NT2/D1 (cell line): ENCODE measurements at places on chromosomes 3 and 15.

DNA sequence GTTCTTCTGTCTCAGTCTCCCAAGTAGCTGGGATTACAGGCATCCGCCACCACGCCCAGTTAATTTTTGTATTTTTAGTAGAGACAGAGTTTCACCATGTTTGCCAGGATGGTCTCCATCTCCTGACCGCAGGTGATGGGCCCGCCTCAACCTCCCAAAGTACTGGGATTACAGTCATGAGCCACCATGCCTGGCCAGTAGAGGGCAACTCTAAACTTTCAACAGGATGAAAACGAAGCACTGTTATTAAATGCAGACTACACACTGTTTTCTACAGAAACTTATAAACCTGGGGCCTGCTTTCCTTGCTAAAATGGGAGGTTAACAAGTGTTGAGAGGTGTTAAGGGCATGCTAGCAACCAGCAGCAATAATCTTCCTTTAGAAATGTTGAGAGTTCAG is 7.6 kb downstream of the ARPC4 start:
- DNase-seq, result no peak

GRCh38 chr3:99970198-99970597 is 144.1 kb downstream of the FILIP1L start:
- no peak for DNase-seq

GRCh38 chr3:136885357-136886213 is 23.6 kb downstream of the NCK1 start:
- DNase-seq, result no peak

DNA sequence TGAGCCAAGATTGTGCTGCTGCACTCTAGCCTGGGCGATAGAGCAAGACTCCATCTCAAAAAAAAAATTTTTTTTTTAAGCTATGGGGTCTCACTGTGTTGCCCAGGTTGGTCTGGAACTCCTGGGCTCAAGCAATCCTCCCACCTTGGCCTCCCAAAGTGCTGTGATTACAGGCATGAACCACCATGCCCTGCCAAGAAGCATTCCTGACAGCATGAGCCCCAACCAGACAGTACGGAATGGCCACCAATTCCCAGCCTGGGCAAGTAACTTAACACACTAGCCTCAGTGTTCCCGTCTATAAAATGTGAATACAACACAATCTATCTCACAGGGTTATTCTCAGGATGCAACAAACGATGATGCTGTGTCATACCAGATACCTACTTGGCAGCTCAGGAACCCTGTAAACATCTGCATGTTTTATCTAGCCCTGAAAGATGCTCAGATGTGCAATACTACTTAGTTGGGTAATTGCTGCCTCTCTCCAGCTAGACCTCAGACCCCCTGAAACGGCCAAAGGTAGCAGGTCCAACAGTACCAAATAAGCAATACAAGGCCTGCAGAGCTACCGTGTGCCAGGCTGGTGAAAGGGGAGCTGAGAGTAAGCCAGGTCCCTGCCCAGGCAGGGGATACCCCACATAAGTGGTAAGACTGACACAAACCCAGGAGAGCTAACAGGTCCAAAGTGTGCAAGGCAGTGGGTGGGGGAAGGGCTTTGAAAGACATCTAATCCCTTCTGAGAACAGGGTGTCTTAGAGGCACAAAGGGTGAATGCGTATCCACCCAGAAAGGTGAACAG is 1.9 kb downstream of the TKT start:
- DNase-seq, result no peak

- no peak for DNase-seq
Measured at GRCh38 chr3:147119989-147120388, 286.4 kb downstream of the ZIC4 start.

DNA sequence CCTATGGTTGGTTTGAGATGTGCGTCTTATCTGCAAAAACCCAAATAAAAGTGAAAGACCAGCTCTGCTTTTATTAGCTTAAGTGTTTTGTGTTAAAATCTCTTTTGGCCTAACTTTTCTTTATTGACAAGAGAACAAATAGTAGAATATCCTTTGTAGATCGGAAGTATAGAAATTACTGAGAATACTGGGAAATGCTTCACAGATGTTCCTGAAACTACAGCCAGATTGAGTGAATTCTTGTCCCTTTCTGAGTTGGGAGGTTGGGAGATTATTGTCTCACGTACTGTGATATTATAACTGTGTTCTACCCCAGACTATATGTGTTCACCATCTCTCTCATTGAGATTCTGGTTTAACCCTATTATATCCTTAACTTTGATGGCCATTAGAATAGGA is 21.7 kb downstream of the RAB8B start:
- no peak for DNase-seq

DNA sequence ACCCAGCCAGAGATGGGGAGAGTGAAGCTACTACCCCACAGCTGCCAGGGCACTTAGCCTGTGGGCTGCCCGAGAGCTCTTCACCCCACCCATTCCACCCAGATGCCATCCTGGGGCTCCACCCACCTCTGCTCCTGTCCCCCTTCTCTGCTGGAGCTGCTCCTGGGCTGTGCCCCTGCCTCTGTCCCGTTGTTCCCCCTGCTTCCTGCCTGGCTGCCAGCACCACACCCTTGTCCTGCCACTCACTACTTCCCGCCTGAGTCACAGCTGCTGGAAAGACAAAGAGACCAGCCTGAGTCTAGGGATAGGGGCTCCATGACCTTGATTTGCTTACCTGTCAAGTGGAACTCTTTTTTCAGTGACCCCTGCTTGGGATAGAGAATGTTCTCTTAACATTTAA is 12.4 kb downstream of the GNAI2 start:
- DNase-seq, result no peak

DNA sequence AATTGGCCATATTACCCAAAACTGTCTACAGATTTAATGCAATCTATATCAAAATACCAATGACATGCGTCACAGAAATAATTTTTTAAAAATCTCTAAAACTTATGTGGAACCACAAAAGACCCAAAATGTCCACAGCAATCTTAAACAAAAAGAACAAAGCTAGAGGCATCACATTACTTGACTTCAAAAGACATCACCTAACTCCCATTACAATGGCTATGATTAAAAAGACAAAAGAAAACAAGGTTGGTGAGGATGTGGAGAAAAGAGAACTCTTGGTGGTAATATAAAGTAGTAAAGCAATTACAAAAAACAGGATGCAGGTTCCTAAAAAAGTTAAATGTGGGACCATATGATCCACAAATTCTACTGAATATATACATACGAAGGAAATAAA is 187.6 kb upstream of the CNTN6 start:
- DNase-seq, result no peak

GRCh38 chr3:105195260-105195659 is 171.4 kb upstream of the ALCAM start:
- no peak for DNase-seq

DNA sequence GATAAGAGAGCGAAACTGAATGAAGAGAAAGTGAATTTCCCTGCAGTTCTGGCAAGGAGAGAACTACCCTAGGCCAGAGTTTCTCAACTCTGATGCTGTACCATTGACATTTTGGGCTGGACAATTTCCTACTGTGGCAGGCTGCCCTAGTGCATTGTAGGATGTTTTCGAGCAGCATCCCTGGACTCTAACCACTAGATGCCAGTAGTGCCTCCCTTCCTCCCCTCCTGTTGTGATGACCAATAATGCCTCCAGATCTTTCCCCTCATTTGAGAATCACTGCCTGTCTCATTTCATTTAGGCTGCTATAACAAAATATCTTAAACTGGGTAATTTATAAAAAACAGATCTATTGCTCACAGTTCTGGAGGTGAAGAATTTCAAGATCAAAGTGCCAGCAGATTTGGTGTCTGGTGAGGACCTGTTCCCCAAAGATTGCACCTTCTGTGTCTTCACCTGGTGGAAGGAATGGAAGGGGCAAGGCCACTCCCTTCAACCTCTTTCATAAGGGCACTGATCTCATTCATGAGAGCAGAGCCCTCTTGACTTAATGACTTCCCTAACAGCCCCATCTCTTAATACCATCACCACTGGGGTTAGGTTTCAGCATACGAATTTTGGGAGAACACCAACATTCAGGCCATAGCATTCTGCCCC is 188.9 kb upstream of the MEIS2 start:
- DNase-seq, result peak; percentile 22

DNA sequence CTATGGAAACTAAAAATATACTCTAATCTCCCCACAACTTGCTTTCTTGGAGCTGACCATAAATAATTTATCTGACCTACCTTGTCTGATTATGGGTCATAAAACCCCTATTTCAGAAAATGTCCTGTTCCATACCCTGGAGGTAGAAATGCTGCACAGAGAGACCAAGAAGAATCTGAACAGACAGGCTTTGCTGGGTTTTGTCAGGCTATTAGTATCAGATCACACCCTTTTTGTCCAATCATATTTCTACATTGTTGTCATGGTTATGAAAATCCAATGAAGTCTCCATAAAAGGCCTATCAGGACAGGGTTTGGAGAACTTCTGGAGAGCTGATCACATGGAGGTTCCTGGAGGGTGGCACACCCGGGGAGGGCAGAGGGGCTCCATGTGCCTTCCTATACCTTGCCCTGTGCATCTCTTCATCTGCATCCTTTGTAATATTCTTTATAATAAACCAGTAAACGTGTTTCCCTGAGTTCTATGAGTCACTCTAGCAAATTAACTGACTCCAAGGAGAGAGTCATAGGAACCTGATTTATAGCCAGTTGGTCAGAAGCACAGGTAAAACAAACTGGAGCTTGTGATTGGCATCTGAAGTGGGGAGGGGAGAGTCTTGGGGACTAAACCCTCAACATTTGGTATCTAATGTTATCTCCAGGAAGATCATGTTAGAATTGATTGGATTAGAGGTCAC is 58.1 kb downstream of the NGLY1 start:
- no peak for DNase-seq

- DNase-seq, result no peak
Measured at GRCh38 chr3:15647611-15648167, 46.1 kb downstream of the BTD start.

DNA sequence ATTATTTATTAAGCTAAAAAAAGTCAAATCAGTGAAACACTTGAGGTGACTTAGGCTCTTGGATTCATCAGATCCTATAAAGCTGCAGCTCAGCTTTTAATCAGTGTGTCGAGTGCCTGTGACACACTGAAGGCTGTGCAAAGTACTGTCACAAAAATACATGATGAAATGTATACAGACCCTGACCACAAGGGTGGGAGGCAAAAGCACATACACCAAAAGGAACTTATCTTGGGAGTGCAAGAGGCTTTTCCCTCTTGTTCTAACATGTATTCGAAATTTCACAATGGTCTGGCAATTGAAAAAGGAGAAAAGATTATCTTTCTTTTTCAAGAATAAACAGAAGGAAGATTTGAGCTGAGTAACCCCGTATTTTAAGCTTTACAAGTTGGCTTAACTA is 35.9 kb downstream of the VGLL4 start:
- DNase-seq, result no peak

GRCh38 chr3:32316319-32316718 is 75.3 kb upstream of the CMTM7 start:
- no peak for DNase-seq

GRCh38 chr3:46252980-46253379 is 10.7 kb downstream of the CCR3 start:
- no peak for DNase-seq

GRCh38 chr3:177441813-177442646 is 244.7 kb upstream of the TBL1XR1 start:
- DNase-seq, result no peak

DNA sequence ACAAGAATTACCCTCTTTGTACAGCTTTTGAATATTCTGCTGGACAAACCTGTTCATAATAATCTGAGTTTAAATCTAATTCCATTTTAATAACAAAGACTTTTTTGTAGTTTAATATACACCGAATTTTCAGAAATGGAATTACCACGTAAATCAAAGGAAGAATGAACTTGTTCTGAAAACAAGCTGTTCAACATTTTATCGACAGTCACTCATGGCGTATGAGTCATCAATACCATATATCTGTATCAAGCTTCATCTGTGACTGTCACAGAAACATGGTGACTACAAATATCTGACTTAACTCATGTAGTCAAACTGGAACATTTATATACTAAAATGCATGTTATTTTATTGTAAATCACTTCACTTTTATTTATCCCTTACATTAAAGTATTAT is 90.0 kb downstream of the EFL1 start:
- no peak for DNase-seq

DNA sequence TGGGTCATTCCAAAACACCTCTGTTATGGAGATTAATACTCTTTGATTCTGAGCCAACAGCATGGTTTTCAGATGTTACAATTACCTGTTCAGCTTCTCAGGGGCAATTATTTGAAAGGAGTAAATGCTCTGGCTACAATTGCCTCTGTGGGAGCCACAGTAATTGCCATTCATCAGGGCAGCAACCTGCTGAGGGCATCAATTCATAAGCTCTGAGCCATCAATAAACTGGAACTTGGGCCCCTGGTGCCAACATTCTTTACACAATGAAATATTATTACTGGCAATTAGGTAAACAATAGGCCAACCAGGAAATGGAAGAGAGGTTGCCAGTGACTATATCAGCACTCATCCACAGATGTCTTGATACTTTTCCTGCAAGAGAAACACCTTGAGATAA is 660.8 kb downstream of the MECOM start:
- peak; percentile 11 for DNase-seq

DNA sequence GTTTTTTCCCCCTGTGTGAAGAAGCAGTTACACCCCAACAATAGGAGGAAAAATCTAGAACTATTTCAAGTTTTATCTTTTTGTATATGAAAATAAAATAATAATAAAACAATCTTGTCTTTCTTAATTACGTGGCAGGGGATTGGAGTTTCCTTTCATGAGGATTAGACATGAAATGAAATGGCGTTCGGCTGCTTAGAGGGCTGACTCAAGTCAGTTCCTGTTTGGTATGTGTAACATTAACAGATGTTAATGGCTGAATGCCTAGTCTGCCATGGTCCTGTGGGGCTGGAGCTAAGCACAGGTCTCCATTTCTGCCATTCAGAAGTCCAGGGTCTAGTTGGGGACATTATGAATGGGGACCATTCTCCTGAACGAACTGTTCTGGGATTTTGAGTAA is 3.1 kb upstream of the EXOG start:
- DNase-seq, result no peak

GRCh38 chr3:11803977-11804892 is 42.5 kb downstream of the TAMM41 start:
- DNase-seq, result peak; percentile 43

DNA sequence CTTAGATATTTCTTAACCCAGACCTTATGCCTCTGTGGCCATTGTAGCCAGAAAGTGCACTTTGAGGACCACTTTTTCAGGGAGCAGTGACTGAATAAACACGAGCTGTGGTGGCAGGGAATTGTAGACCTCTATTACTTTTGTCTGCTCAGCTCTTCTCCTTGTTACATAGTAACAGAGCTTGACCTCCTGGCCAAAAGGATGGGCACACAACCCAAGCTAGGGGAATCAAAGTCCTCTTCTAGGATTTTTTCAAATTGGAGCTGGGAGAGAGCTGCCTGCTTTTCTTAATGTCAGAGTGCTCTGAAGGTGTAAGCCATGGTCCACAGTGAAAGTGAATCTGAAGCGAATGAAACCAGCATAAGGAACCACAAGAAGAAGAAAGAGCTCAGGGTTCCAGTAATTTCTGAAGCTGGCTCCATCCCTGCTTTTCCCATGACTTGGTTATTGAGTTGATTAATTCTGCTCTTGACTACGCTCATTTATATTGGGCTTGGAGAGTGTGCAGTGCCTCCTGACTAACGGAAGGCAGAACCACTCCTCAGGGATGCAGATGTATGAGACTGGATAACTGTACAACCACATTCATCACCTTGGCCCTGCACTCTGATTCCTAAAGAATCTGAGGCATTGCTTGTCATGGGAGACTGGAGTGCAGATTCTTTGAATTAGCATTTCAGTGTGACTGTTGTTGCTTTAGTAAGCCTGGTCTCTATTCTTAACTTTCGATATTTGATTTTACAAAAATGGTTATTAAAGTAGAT is 60.9 kb downstream of the TLNRD1 start:
- no peak for DNase-seq
